NCI-H1436 (cell line): ENCODE measurements at places on chromosomes 5 and 9.

DNA sequence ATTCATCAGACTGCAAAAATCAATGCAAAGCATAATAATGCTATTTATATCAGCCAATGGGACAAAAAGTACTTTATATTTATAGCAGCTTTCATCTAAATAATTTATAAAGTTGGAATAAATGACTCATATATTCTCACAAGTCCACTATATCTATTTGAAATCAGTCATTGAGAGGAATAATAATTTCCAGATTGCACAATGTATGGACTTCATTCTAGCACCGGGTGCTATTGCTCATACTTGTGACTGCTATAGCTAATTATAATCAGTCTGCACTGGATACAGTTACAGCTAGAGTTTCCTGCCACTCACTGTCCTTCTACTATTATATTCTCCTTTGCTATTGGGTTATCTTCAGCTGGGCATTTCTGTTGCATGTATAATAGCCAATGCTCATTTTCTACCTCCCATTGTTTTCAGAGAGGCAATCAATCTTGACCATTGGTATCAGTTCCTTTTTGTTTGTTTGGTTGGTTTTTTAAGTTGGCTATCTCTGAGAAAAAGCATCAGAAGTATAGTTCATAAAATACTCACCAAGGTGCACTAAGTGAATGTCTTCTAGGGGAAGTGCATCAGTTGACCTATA is 1.9 kb downstream of the CDH18 start:
- DNase-seq = no peak

GRCh38 chr9:68705531-68706362 is 707 bp downstream of the PIP5K1B start:
- DNase-seq = no peak

- no peak for DNase-seq
These were observed 50.7 kb upstream of the UBAC1 start for GRCh38 chr9:136011703-136012496.

DNA sequence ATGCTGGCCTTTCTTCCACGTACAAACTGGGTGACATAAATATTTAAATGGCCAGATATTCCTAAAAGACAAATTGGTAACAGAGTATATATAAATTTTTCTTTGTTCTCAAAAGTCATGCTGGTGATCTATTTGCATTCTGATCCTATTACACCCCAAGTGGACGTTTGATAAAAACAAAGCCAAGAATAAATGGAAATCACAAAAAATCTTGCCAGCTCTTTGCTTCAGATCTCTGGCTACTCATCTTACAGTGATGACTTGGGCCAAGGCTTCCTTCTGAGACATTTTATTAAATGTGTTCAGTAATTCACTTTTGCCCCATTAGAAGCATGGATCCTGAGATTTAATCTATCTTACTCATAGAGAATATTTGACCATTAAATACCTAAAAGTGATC is 444.3 kb upstream of the PIK3R1 start:
- DNase-seq = no peak

GRCh38 chr5:80147119-80147815 is 108.6 kb downstream of the SERINC5 start:
- no peak for DNase-seq

DNA sequence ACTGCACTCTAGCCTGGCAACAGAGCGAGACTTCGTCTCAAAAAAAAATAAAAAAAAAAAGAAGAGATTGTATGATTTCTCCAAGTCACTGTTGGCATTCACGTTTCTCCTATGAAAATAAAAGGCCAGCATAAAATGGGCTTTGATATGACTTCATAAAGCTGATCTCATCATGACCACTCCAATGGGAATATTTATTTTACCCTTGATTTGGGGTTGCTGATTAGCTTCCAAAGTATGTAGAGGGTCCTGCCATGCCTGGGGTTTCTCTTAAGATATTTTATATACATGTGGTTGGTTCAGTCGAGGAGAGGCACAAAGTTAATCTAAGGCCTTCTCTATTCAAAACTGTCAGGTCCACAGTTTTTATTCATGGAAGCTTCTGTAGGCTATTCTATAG is 247.0 kb upstream of the TNC start:
- DNase-seq = no peak

DNA sequence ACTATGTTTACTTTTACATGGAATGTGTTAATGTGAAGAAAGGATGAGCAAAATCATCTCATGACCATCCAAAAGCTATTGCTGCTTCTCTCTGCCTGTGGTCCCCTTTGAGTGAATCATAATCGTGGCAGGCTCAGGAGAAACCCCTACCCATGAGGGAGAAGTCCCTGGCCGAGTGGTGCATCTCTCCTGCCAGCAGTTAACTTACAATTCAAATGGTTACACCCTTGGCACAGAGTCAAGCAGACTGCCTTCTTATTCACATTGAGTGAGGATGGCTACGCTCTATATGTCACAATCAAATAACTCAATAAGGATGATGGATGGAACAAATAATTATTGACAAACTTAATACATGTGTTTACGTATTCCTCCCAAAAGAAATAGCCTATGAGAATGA is 179.1 kb downstream of the FGF1 start:
- no peak for DNase-seq

DNA sequence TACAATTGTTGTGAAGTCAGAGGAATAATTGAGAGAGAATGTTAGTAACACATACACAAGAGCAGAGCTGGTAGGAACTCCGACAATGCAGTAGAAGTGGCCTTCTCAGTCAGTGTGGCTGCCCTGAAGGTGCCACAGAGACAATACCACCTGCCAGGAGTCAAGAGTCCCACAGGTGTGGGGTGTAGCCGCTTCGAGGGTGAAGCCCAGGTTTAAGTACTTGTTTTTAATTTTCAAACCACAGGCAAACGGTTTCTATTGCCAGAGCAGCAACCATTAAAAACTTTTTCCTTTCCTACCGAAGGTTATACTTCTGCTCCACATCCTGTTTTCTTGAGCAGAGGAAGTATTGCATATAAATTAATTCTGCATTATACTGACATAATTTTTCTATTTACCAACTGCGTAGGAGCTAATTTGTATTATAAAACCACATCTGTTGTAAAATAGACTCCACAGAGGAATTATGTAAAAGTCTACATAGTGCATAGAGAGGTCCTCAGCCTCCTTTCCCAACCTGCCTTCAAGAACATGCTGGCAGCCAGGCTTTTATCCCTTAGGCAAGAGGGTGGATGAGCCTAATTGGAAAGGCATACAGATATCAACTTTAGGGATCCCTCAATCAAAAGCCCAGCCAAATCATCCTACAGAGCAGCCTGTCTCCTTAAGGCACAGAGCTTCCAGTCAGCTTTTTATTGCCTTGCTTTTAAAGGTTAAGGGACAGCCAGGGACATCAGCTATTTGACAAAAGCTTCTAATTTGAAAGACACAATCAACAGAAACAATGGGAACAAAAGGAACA is 12.9 kb upstream of the ACTBL2 start:
- no peak for DNase-seq

DNA sequence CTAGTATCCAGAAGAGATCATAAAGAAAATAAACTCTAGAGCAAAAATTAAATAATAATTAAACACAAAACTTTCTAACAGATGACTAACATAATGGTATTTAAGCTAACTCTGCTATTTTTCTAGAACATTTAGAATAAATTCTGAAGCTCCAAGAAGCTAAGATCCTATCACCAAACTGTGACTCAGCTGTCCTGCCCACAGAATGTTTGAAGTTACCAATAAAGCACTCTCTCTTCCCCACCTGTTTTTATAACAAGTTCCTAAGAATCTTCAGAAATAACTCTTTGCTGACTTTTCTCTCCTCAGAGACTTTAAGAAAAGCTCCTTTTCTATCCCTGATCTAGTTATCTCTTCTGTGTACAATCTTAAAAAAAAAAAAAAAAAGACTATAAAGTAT is 6.0 kb upstream of the EFNA5 start:
- no peak for DNase-seq

DNA sequence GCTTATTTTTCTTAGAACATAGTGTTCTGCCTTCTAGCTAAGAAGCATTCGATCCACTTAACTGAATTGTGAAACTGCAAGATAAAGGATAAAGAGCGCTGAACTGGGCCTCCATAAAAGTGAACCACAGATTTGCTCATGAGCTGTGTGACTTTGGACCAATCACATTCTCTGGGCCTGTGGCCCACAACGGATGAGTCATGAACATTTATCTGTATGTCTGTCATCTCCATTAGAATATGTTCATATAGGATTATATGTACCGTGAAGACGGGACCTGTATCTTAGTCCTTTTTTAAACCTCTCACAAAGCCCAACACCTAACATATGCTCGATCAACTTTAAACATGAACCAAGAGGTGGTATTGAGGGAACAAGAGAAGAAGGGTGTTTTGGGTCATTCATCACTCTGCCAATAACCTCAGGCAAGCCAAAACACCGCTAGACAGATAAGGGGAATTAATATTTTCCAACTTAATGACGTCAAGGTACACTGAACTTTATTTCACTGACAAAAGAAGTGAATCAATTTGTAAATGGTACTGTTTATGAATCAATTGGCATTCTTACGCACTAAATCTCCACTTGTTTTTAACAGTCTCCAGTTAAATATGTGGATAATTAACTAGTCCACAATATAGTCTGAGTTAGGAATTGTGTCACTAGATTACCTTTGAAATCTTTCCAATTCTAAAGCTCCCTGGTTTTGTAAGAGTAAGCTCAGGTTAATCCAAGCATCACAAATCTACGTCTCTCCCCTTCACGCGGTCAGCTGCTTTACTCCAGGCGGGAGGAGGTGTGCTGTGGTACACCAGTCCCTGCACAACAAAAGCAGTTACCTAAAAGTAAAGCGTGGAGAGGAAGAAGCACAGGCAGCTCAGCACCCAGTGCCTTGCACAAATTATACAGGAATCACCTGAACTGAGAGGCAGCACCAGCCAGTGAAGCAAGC is 1.6 kb downstream of the TMEM245 start:
- no peak for DNase-seq

DNA sequence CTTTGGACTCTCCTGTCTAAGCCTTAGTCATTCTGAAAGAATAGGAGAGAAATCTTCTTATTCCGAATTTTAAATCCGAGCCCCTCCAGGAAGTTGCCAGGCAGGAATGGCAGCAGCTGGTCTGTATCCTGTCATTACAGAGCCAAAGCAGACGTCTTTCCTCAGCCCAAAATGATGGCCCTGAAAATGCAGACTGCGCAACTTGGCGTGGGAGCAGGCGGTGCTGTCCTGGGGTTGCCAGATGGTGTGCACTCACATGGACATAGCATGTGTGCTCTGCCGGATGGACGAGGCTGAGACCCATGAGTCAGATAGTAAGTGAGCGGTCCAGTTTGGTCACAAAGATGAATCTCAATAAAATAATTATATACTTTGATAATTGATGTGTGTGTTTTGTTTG is 410.4 kb downstream of the KCTD16 start:
- DNase-seq = no peak

GRCh38 chr9:129027224-129027684 is 877 bp downstream of the SH3GLB2 start:
- DNase-seq = no peak

- DNase-seq = no peak
These were observed 204.3 kb downstream of the PIK3R1 start for GRCh38 chr5:68419637-68420452.

DNA sequence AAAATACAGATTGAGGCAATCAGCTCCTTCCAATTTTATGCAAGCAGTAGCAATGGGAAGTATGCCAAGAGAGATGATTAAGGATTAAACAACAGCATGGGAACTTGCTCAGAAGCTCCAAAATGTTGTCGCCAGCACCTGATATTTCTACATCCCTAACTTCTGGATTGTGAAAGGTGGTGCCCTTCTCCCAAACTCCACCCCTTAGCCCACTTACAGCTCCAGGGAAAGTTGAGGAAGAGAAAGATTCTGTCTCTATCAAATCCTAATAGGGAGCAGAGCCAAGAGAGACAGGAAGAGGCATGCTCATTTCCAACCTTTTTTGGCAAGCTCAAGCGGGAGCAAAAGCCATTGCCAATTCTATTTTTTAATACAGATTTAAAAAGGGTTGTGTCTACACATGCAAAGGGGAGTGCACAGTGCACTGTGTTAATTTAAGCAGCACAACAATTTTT is 92.4 kb upstream of the NR3C1 start:
- peak; percentile 35 for DNase-seq

GRCh38 chr5:95959888-95960666 is 1.6 kb downstream of the ELL2 start:
- DNase-seq = no peak

DNA sequence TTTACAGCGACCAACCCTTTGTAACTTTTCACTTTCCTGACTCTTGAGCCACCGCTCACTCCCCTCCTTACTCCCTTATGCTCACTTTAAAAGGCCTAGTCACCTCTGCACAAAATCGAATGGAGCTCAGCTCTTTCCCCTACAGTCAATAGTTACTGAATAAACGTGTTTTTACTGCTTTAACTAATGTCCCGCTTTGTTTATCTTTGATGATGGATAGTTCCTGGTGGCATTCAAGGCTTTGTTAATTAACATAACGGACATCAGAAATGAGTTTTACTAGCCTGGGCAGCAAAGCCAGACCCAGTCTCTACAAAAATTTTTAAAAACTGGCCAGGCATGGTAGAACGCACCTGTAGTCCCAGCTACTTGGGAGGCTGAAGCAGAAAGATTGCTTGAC is 5.0 kb downstream of the SERINC5 start:
- no peak for DNase-seq

- DNase-seq = no peak
These were observed 586 bp downstream of the HMGXB3 start for GRCh38 chr5:150000990-150001659.

DNA sequence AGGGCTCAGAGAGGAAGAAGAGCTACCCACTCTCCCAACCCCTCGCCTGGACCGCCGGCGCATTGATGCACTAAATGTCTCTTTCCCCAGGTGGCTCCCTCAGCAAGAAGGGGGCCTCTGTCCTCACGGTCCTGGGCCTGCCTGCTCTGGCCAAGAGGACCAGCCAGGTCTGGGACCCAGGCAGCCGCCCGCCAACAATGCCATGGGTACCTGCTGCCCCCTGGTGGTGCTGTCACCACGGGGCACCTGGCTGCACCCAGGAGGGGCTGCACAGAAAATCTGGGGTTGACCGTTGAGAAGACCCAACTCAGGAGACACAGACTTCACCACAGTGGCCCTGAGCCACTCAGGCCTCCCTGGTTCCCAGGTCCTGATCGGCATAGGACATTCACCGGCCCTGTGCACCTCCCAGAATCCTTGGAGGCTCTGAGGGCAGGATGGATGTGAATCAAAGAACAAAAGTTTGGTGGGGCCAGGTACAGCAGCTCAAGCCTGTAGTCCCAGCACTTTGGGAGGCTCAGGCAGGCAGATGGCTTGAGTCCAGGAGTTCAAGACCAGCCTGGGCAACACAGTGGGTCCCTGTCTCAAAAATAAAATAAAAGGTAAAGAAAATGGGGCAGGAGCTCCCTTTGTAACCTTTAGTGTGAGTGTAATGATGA is 2.4 kb upstream of the VAV2 start:
- DNase-seq = peak; percentile 58

GRCh38 chr9:127495884-127496555 is 44.7 kb downstream of the LRSAM1 start:
- no peak for DNase-seq
